Fibroblast of mammary gland (primary cell): ENCODE measurements at places on chromosomes 11 and 22.

DNA sequence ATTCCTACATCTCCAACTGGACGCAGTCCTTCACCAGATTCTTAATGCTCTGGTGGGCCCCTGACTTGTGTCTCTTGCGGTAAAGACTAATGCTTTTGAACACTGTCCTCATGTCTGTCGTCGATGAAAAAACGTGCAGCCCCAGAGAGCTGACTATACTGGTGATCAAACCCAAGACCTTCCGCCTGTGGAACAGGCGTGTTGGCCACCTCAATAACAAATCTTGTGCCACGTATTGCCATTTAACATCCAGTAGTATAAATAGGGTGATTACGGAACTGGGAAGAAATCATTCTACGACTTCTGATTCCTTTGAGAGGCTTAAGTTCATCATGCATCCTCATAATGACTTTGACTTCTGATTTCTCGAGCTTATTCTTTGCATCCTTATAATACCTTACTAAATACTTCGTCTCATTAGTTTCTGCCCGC lies 45.6 kb downstream of the OR4D9 start:
- peak; percentile 52 for DNase-seq

GRCh38 chr11:130394615-130395014 lies 33.8 kb downstream of the ADAMTS8 start:
- DNase-seq, result no peak

DNA sequence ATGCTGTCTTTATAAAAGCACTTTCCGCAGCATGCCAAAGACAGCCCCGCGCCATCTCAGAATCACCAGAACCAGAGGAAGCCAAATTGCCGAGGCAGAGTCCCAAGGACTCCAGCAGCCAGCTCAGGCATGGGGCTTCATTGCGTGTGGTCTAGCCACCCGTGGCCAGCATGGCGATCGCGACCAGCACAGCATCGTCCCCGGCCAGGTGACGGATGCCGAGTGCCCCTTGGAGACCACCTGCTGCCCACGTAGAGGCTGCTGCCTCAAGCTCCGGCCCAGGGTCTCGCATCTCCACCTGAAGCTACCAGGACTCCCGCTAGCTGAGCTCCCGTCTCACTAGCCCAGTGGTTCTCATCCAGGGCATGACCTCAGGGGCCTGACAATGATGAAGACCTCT lies 92.7 kb downstream of the TRMU start:
- no peak for DNase-seq

DNA sequence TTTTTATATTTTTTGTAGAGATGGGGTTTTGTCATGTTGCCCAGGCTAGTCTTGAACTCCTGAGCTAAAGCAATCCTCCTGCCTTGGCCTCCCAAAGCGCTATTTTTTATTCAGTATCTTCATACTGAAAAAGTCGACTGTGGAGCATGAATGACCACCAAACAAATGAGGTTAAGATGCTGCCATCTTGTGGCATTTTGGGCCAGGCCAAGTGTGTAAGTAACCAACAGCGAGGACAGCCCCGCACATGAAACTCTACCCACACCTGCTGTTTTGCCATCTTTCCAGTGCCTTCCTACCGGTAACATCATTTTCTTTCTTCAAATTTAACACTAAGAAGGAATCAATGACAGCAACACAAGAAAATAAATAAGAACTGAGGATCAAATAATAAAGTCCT lies 32.2 kb upstream of the AQP11 start:
- peak; percentile 31 for DNase-seq

DNA sequence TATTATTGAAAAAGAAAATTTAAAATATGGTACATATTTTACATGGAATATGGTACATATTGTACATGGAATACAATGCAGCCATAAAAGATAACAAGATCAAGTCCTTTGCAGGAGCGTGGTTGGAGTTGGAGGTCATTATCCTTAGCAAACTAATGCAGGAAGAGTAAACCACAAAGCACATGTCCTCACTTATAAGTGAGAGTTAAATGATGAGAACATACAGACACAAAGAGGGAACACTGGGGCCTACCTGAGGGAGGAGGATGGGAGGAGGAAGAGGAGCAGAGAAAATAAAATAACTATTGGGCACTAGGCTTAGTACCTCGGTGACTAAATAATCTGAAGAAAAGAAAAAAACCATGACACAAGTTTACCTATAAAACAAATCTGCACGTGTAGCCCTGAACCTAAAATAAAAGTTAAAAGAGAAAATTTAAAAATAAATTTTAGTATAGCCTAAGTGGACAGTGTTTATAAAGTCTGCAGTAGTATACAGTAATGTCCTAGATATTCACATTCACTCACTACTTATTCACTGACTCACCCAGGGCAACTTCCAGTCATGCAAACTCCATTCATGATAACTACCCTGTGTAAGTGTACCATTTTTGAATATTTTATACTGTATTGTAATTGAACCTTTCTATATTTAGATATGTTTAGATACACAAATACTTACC lies 204.4 kb downstream of the FAM76B start:
- DNase-seq, result peak; percentile 66

- DNase-seq, result peak; percentile 64
Measured at GRCh38 chr11:27995083-27995482, 112.9 kb downstream of the KIF18A start.

GRCh38 chr11:115162919-115163318 lies 341.3 kb downstream of the CADM1 start:
- no peak for DNase-seq

- DNase-seq, result no peak
Measured at GRCh38 chr11:17347676-17348075, 3.9 kb upstream of the NCR3LG1 start.

GRCh38 chr11:32886180-32886579 lies 6.4 kb upstream of the QSER1 start:
- DNase-seq, result no peak

DNA sequence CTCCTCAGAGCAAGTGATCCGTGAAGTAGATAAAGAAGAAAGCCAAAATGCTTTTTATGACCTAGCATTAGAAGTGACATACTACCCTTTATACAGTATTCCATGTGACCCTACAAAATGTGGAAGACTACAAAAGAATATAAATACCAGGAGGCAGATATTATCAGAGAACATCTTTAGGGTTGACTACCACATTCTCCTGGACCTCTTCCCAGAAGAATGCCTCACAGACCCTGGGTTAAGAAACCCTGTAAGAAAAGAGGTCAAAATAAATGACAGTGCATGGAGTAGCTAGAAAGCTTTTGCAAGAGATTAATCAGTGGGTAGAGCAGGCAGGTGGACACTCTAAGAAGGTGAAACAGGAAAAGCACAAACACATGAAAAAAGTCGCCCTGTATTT lies 69.2 kb downstream of the FANCF start:
- DNase-seq, result no peak

- no peak for DNase-seq
Measured at GRCh38 chr11:92848578-92848977, 120.9 kb upstream of the MTNR1B start.

- no peak for DNase-seq
Measured at GRCh38 chr11:116657842-116658825, 114.7 kb downstream of the BUD13 start.

DNA sequence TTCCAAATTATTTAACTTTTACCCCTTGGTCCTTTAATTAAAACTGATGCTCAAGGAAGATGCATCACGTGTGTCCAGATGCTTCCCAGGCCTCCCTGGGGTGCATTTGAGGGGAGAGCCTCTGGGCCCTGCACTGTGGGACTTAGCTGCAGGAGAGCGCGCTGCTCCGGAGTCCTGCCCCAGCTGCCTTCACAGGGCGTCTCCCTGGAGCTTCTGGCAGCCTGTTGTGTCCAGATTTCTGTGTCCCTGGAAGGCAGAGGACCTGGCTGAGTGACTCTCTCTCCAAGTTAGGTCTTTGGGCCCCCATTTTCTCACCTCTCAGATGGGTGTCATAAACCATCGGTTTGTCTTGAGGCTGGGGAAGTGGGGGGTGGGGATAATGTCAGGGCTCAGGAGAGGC lies 3.0 kb downstream of the ARHGAP8 start:
- DNase-seq, result no peak

- peak; percentile 70 for DNase-seq
Measured at GRCh38 chr11:64723117-64723906, at the start of gene NRXN2. NRXN2 (minus strand) TSS chr11:64723197; CDS start chr11:64713699, 9,498 bp downstream.

DNA sequence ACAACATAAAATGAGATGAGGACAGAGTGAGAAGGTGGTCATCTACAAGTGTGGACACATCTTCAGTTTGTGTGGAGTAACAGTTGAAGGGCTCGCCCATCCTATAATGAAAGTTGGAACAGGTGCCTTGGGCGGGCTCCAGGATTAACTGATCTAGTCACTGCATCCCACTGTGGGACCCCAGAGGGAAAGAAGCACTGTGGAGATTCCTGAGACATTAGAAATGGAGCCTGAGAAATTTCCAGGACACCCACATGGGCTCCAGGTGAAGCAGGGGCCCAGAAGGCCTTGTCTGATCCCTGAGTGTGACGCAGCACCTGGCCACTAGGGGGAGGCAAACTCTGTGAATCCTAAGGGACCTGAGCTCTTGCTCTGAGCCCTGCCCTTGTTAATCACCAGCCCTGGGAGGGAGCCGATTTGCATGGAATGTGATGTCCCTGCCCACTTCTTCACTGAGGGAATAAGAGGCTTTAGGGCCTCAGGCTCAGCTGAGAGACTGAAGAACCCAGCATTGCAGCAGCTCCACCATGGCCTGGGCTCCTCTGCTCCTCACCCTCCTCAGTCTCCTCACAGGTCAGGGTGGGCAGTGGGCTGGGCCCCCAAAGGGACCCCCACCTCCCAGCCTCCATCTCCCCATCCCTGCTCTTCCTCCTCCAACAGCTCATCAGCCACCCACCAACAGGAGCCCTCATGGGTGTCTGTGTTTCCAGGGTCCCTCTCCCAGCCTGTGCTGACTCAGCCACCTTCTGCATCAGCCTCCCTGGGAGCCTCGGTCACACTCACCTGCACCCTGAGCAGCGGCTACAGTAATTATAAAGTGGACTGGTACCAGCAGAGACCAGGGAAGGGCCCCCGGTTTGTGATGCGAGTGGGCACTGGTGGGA lies 98.4 kb downstream of the VPREB1 start:
- peak; percentile 24 for DNase-seq

DNA sequence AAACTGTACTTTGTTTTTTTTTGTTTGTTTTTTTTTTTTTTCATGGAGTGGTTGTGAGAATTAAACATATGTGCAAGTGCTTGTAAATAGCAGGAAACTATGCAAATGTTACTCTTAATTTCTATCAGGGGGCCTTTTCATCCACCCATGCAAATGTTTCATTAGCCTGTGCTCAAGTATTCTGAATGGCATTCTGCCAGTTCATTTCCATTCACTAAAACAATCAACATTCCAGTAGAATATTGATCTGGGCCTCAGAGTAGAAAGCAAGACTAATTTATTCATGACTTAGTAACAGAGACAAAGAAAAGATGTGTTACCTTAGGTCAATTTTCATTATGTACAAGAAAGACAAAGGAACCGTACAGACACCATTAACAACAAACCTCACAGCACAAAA lies 971.4 kb downstream of the DLG2 start:
- no peak for DNase-seq

GRCh38 chr11:77069969-77070582 lies 3.3 kb downstream of the CAPN5 start:
- no peak for DNase-seq

- DNase-seq, result no peak
Measured at GRCh38 chr11:103070142-103070541, 21.8 kb downstream of the DCUN1D5 start.

GRCh38 chr11:28981381-28981780 lies 873.2 kb downstream of the METTL15 start:
- no peak for DNase-seq

DNA sequence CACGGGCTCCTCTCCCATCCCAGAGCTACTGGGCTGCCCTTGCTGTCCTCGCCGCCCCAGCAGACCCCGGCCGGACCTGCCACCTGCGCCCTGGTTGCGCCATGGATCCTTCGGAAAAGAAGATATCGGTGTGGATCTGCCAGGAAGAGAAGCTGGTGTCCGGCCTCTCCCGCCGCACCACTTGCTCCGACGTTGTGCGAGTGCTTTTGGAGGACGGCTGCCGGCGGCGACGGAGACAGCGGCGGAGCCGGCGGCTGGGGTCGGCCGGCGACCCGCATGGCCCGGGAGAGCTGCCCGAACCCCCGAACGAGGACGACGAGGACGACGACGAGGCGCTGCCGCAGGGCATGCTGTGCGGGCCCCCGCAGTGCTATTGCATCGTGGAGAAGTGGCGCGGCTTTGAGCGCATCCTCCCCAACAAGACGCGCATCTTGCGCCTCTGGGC lies 382 bp downstream of the RASSF10 start:
- DNase-seq, result no peak

DNA sequence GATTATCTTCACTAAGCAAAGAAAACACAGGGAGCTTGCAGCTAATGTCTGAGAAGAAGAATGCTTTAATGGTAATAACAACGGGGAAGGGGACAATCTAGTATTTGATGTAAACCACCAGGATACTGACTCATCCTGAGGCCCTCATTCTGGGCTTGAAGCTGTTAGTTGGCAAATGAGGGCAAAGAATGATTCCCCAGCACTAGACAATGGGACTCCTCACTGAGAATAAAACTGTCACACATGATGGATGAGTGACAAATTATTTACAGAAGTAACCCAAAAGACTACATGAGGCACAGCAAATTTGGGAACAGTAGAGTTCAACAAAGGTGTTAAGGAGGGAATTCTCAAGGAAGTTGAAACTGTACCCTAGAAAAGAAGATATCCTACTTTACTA lies 76.3 kb downstream of the FAM168A start:
- DNase-seq, result peak; percentile 28

GRCh38 chr11:115348416-115348815 lies 155.8 kb downstream of the CADM1 start:
- no peak for DNase-seq

DNA sequence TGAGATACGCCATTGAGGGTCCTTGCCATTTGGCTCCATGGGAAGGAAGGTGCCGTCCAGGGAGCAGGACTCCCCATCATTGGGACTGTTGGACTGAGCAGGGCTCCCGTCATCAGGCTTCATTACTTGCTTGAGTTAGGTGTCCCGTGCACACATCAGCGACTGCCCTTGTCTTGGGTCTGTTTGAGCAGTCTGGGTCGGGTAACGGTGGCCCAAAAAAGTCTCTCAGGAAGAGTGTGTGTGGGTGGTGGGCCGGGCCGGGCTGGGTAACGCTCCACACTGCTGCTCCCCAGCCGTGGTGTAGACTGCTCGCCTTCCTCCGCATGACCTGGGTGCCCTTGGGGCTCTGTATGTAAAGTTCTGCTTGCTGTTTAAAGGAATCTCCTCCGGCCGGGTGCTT lies 293.5 kb downstream of the TBC1D22A start:
- no peak for DNase-seq

DNA sequence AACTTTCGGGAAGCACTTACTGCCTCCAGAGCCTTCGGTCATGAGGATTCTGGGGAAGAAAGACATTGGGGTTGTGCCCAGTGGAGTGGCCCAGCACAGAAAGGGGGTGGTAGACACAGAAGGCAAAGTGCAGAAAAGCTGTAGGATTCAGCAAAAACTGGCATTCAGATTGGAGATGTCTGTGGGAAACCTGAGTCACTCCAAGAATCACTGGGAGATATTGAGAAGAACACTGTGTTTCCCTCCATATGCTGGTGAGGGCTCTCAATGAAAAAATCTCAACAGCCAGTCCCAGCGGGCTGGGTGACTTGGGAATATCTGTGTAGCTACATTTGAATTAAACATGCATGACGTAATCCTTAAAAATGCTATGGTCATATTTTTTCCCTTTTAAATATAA lies 61.2 kb upstream of the RCN1 start:
- DNase-seq, result peak; percentile 55
